ENCODE measurements at places on chromosomes 2 and 18.

- no peak for DNase-seq
Measured at GRCh38 chr2:239870863-239871262, 154.3 kb downstream of the NDUFA10 start.

GRCh38 chr2:142176941-142177340 is 46.1 kb upstream of the LRP1B start:
- DNase-seq = no peak

DNA sequence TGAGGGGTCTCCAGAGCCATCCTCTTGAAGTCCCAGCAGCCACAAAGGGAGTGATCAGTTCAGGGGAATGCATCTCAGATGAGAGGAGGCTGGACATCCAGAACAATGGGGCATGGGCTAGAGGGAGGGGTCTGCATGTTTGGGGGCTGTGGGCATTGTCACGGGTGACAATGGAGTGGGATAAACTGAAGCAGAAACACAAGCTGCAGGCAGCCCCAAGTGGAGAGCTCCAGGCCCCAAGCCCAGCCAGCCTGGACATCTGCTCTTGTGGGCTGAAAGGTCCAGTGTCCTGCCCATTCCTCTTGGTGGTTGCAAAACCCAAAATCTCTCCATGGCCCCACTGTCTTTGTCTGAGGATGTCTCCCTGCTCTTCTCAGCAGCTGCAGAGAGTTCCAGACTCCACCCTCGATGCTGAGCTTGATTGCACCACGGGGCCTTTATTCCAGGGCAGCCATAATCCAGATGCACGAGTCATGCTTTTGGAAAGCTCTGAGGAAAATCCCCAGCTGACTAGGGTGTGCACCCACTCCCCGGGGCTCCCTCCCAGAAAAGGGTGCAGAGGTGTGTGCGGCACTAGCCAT is 149.4 kb downstream of the TNS1 start:
- DNase-seq = no peak

- no peak for DNase-seq
Measured at GRCh38 chr2:133439565-133439920, 128.7 kb downstream of the NCKAP5 start.

- DNase-seq = no peak
Measured at GRCh38 chr2:15182275-15182674, 378.9 kb downstream of the NBAS start.

DNA sequence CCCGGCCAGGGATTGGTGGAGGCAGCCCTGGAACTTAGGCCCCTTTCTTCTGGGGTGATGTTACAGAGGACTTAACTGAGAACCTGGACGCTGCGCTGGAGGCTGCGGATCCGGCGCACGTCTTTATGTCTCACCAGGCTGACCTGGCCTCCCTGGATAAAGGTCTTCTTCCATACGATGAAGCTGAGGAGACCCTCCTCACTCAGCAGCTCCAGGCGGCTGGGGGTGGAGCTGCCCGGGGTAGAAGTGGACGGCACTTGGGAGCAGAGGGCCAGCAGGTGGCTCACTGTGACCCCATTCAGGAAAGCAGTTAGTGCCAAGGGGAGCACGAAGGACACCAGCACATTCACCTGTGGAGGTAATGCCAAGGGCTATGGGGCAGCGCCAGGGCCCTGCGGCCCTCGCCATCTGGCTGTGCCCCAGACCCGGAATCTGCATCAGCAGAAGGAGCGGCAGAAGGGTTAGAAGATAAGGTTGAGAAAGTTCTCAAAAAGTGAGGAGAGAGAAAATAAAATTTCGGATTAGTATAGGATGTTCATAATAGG is 8.0 kb downstream of the NTSR2 start:
- DNase-seq = no peak

DNA sequence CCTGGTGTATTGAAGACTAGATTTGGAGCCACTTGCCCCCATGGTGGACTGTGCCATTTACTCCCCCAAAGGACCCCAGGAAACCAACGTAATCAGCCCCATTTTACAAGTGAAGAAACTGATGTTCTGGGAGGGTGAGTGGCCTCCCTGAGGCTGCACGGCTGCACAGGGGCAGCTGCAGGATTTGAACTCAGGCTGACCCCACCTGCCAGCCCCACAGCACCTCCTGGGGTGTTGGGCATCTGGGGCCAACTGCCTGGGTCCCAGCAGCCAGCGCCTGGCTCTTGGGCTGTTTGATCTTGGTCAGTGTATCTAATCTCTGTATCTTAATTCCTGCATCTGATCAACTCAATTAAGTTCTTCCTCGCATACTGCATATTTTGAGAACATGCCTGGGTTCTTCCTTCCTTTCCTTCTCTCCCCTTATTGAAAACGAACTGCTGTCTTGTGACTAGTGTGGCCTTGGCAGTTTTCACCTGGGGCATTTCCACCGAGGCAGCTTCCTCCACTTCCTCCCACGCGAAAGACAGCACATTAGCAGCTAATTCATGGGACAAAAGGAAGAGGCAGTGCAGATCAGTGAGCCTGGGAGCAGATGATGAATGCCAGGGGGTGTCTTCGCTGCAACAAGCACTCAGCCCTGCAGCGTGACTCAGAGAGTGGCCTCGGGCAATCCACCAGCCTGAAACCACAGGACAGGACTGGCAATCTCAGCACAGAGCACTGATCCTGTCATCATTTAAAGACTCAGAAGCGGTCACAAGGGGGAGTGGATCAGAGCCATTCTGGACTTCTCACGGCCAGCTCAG is 184.1 kb upstream of the RAB12 start:
- DNase-seq = peak; percentile 82

DNA sequence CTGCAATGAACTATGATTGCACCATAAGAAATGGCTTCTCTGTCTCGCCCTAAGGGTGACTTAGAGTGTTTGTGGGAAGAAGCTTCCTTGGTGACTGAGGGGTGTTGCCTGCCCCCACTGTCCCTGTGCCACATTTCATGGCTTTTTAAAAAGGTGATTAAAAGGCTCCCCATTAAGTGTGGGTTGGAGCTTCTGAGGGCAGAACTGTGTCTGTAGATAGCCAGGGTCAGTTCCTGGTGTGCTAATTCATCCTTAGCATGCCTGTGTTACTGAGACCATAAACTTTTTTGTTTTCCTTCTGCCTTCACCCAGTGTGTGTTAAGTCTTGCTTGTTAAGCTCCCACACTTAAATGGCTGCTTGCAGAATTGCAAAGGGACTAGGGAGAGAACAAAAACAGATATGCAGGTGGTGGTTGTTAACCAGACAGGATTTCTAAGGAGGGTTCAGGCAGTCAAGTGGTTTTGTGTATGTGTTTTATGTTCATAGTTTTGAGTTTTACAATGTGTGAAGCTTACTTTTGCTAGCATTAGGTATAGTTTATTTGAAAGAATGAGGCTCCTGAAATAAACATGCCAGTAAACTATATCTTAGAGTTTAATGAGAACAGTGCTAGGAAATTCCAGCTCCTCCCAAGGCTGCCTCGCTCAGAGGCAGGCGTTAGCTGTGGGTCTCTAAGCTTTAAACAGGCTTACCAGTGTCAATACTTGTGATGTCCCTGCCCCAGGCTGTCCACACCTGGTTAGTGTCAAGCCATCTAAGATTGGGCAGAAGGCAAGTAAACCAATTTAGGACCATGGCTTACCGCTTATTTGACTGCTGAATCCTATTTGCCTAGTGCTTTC is 14.5 kb downstream of the CERS6 start:
- no peak for DNase-seq

DNA sequence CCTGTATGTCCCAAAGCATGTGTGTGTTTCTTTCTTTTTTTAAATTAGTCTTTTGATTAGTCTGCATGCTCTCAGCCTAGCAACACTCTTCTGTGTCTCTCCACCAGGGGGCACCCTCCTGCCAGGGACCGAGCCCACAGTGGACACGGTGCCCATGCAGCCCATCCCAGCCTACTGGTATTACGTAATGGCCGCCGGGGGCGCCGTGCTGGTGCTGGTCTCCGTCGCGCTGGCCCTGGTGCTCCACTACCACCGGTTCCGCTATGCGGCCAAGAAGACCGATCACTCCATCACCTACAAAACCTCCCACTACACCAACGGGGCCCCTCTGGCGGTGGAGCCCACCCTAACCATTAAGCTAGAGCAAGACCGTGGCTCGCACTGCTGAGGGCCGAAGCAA is 93.8 kb downstream of the NRP2 start:
- DNase-seq = peak; percentile 30

DNA sequence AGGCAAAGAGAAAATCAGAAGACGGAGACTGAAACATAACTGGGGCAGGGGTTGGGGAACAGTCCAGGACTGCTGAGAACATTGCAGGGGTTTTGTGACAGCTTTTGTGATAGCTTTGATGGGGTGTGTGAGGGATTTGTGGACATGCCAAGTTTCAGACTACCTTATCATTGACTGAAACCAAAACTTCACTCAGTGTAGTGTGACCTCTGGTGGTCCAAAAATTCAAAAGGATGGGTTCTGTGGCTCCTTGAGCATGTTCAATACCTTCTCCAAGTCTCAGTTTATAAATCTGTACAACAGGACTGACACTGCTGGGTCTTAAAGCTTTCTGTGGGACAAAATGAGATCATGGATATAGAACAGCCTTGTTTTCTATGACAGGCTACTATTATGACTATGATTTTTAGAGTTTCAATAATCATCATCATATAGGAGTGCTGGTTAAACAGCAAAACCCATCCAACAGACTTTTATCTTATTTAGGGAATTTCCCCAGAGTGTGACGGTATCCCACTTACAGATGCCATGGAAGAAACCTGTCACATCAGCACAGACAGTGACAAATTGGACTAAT is 259.2 kb upstream of the SLC14A2 start:
- no peak for DNase-seq

DNA sequence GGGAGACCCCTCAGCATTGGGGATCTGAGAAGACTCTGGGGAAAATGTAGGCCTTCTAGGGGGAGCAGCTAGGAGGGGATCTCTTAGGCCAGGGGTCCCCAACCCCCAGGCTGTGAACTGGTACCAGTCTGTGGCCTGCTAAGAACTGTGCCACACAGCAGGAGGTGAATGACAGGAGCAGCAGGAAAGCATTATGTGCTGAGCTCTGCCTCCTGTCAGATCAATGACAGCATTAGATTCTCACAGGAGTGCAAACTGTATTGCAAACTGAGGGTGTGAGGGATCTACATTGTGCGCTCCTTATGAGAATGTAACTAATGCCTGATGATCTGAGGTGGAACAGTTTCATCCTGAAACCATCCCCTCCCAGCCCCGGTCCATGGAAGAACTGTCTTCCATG is 127.3 kb downstream of the SCG2 start:
- DNase-seq = no peak

DNA sequence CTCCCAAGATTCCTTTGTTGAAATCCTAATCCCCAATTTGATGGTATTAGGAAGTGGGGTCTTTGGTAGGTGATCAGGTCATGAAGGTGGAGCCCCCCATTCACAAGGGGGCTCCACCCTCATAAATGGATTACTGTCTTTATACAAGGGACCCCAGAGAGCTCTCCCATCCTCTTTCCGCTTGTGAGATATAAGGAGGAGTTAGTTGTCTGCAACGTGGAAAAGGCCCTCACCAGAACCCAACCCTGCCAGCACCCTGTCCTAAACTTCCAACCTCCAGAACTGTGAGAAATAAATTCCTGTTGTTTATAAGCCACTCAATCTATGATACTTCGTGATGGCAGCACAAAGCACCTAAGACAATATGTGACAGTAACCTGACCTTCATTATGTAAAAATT is 684.1 kb upstream of the HS6ST1 start:
- DNase-seq = no peak

- no peak for DNase-seq
Measured at GRCh38 chr2:196286821-196287220, 115.4 kb upstream of the STK17B start.

DNA sequence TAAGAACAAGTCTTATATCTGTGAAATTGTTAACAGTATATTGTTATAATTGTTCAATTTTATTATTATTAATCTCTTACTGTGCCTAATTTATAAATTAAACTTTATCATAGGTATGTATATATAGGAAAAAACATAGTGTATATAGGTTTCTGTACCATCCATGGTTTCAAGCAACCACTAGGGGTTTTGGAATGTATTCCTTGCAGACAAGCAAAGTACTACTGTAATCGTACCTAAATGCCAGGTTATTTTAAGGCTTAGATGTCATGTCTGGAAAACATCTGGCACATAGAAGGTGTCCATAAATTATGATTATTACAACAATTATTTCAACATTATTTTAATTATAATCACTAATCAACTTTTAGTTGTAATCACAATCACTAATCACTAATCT is 8.4 kb downstream of the ITSN2 start:
- no peak for DNase-seq

DNA sequence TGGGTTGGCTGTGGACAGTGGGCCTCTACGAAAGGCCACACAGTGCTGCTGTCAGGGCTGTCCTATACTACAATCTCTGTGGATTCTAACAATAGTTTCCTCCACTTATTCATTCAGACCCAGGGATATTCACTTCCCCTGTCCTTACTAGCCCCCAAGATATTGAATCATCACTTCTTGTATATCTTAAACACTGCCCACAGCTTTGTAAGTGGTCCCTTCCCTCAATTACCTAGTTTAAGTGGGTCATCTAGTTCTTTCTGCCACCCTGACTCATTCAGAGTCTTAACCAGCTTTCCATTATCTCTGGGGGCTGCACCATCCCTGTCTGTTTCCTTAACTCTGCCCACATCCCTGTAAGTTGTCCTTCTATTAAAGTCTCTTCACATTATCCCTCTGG is 69.2 kb downstream of the CD28 start:
- DNase-seq = no peak

Data from SW480 (cell line).